ENCODE measurements at places on chromosomes 2 and 18. TPM values are rescaled to one million over a fixed set of nuclear protein-coding genes. Genes with fewer than 3 reads are reported as not detected.

ATP6V1B1 gene
- 0.22 TPM for total RNA-seq

SIX3 gene
- not detected for total RNA-seq

RAB27B gene
- 0.25 TPM for total RNA-seq

CNOT11 gene
- 46.8 TPM for total RNA-seq

RNF144A gene
- total RNA-seq: not detected

CSRNP3 gene
- not detected for total RNA-seq

PHLPP1 gene
- total RNA-seq: 4.7 TPM

ITM2C gene
- total RNA-seq: 50.0 TPM

GAD1 gene
- 0.32 TPM for total RNA-seq

ZNF532 gene
- 45.1 TPM for total RNA-seq

METTL4 gene
- 6.3 TPM for total RNA-seq

COL6A3 gene
- total RNA-seq: 440 TPM

VAMP8 gene
- 0.68 TPM for total RNA-seq

CCDC68 gene
- total RNA-seq: 0.07 TPM

FBXO48 gene
- 0.75 TPM for total RNA-seq

IL1F10 gene
- total RNA-seq: not detected

CFAP65 gene
- total RNA-seq: not detected

MBOAT2 gene
- total RNA-seq: 64.5 TPM

SCYGR7 gene
- not detected for total RNA-seq

MFSD2B gene
- total RNA-seq: 0.26 TPM

DNAJC5G gene
- not detected for total RNA-seq

HOXD10 gene
- 18.8 TPM for total RNA-seq

GMPPA gene
- 76.5 TPM for total RNA-seq

SS18 gene
- total RNA-seq: 68.0 TPM

DOK6 gene
- not detected for total RNA-seq

FAM237A gene
- not detected for total RNA-seq

NTSR2 gene
- total RNA-seq: not detected

VIT gene
- 5.3 TPM for total RNA-seq

All from HFFc6 (cell line).